ENCODE measurements at places on chromosomes 3 and 15.

DNA sequence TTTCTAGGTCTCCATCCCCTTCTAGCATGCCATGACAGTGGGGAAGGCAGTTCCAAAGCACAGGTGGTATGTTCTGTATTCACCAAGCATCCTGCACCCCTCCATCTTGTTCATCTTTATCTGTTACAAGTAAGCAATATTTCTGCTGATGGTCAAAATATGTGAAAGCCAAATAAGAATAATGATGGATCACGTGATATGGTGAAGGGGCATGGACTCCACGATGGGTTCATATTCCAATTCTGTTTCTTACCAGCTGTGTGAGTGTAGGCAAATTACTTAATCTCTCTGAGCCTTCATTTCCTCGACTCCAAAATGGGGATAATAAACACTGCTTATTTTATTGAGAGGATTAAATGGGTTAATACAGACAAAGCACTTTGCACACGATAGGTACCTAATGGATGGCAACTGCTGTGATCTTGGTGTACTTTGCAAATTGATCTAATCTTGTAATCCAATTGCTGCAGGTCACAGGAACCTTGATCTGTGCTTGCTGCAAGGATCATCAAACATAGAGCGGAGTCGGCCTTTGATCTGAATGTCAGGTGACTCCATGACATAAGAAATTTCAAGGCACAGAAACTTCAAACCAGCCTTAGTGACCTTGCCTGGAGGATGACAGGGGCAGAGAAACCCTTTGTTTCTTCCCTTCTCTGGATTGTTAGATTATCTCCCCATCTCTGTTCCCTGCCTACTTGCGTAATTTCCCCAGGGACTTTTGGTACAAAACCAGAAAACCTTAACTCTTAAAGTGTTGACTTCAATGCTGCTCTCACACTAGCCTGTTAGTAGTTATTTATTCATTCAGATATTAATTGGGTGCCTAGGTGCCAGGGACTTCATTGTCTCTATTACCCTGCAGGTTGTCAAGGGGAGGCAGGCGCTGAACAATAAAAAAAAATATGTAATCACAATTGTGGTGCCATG is 25.8 kb downstream of the SIAH2 start:
- DNase-seq: no peak

DNA sequence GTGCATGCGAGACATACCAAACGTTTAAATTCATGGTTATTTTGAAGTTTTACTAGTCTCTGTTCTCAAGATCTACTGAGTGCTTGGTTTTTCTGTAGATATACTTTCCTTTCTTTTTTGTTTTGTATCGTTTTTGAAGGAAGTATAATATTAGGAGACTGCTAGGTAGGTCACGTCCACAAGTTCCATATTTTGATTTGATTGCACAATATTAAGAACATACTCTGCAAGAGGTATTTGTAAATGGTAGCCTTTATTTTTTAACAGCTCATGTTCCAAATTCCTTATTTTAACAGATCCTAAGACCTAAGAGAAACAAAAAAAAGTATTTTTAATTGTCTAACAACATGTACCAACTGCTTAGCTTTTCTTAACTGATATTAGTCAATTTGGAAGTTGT is 156.7 kb downstream of the SERPINI1 start:
- DNase-seq: no peak

DNA sequence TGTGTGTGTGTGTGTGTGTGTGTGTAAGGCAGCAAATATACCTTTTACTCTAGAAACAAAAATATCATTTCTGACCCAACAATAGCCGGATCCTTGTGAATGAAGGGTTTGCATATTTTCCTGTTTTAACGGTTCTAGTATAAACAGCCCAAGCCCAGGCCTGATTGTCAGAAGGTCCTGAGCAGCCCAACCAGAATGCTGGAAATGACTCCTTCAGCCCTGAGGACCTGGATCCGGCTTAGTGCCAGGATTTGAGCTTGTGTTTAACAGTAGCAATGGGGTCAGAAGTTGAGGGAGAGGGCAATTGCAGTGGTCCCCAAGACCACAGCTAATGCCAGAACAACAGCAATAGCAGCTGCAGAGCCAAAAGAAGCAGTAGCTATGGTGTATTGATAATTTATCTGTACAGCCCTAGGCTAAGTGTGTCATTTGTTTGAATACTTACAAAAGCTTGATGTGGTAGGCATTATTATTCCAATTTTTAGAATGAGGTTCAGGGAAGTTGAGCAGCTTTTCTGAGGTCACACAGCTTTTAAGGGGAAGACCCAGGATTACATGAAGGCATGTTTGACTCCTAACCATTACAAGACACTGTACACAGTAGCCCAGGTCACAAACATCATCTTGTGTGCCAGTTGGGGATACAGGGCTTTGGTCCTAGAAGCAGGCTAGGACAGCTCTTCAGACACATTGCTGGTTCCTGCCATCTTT is 12.8 kb downstream of the FOXL2 start:
- DNase-seq: no peak

DNA sequence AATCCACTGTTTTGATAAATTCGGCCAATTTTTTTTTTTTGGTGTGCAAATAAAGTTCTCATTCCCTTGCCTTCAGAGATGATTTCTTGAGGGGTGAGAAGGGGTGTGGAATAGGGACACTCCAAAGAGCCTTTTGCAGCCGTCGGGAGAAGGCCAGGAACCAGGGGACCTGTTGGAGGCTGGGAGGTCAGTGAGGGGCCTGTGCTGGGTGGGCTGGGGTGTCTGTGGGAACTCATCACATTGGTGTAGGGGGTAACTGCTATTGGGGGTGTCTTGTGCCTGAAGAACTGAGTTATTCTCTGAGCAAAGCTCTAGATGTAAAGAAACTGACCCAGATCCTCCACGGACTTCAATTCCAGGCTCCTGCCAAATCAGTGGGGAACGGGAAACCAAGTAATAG is 13.5 kb upstream of the SKIC8 start:
- DNase-seq: no peak

GRCh38 chr3:157353652-157354051 is 83.0 kb upstream of the PTX3 start:
- no peak for DNase-seq

GRCh38 chr3:183991403-183991802 is 26.3 kb downstream of the ABCC5 start:
- DNase-seq: no peak

GRCh38 chr3:72539856-72540255 is 308.4 kb downstream of the SHQ1 start:
- no peak for DNase-seq

GRCh38 chr3:10955711-10956453 is 36.7 kb upstream of the SLC6A1 start:
- no peak for DNase-seq

DNA sequence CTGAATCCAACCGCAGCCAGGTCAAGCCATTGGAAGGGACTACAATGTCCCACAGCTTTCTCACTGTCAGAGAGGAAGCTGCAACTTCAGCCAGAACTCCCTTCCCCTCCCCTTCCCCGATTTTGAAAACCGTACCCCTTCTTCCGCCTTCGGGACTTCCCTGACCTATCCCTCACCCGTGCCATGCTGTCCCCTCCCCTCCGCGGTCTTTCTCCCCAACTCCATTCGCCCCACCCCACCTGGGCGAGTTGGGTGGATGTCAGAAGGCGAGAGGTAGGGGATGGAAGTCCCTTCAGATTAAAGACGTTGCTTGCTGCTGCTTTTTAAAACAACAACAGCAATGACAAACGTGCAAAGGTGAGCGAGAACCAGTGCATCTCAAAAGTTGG is 723 bp downstream of the CPNE4 start:
- no peak for DNase-seq

GRCh38 chr3:127565711-127566110 is 24.8 kb downstream of the TPRA1 start:
- no peak for DNase-seq

GRCh38 chr3:188839187-188839695 is 332.5 kb upstream of the TPRG1 start:
- DNase-seq: no peak

DNA sequence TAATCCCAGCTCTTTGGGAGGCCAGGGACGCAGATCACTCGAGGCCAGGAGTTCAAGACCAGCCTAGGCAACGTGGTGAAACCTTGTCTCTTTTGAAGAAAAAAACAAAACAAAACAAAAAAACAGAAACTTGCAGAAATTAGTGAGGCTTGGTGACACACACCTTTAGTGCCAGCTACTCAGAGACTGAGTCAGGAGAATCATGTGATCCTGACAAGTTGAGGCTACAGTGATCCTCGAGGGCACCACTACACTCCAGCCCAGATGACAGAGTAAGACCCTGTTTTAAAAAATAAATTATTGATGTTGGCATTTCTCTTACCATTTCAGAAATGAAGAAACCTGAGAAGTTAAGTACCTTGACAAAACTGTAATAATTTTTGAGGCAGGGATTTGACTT is 44.6 kb upstream of the CCNB2 start:
- no peak for DNase-seq

DNA sequence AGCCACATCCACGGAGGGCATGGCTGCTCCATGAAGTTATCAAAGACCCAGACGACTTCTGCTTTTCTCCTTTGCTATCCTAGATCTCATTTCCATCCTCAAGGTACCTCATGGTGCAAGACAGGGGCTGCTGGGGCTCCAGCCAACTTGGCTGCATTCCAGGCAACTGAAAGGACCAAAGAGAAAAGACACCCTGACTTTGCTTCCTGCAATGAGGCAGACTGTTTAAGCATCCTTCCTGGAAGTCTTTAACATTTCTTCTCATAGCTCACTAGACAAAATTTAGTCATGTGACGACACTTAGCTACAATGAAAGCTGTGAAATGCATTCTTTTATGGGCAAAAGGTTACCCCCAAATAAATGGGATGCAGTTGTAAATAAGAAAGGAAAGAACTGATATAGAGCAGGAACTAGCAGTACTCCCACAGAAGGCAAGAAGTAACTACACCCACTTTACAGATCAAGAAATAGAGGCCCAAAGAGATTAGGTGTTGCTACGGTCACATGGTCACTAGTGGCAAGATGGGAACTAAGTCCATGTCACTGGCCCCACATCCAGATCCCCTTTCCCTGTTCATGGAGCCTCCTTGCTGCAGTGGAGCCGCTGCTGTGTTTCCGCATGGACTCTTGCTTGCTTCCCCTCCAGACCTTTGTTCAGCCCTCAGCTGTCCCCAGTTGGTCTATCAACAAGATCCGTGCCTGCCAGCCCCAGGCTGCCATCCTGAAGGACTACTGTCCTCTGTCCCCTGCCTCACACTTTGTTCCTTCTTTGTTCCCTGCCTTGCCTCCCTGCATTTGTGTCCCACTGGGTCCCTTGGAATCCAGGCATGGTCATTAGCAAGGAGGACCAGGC is 107.0 kb downstream of the XXYLT1 start:
- DNase-seq: no peak

DNA sequence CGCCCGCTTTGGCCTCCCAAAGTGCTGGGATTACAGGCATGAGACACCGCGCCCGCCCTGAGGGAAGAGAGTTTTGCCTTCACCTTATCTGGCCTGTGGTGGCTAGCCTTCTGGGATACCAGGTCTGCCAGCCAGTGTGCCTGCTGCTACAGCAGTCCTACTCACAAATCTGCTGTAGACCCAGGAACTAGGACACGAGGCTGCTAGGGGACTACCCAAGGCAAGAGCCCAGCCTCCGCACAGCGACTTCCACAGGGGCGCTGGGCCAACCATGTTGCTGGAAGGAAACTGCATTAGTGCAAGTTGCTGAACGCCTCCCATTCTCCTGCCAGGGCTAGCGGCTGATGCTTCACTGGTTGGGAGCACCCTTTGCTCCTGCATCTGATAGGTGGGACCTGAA is 53.7 kb downstream of the DHX30 start:
- no peak for DNase-seq

- DNase-seq: no peak
Observed at GRCh38 chr15:25415217-25415616, 23.6 kb downstream of the UBE3A start.

DNA sequence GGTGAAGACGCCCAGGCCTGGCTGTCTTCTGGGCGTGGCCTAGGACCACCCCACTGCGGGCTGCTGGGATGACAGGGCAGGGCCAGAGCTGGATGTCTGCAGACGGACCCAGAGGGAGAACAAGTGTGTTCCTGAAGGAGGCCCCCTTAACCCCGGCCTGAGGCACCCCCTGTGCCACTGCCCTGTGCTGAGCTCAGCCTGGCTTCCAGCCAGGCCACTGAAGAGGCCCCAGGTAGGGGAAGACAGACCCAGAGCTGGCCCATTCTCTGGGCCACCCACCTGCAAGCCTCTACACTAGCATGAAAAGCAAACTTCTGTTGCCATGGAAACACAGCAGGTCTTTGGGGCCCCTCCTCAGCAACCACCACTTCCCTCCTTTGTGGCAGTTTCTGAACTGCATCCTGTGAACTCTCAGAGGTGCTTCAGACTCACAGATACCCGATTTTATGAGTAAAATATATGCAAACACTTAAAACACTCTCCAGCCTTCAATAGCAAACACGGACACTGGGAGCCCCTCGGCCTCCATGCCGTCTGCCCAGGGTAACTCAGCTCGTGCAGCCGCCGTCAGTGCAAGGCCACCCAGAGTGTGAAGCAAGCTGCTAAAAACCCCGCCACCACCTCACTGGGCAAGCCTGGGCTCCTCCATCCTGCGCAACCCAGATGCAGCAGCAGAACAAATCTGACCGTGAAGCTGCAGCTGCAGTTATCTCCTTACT is 42.5 kb downstream of the CMTM6 start:
- DNase-seq: peak; percentile 73

DNA sequence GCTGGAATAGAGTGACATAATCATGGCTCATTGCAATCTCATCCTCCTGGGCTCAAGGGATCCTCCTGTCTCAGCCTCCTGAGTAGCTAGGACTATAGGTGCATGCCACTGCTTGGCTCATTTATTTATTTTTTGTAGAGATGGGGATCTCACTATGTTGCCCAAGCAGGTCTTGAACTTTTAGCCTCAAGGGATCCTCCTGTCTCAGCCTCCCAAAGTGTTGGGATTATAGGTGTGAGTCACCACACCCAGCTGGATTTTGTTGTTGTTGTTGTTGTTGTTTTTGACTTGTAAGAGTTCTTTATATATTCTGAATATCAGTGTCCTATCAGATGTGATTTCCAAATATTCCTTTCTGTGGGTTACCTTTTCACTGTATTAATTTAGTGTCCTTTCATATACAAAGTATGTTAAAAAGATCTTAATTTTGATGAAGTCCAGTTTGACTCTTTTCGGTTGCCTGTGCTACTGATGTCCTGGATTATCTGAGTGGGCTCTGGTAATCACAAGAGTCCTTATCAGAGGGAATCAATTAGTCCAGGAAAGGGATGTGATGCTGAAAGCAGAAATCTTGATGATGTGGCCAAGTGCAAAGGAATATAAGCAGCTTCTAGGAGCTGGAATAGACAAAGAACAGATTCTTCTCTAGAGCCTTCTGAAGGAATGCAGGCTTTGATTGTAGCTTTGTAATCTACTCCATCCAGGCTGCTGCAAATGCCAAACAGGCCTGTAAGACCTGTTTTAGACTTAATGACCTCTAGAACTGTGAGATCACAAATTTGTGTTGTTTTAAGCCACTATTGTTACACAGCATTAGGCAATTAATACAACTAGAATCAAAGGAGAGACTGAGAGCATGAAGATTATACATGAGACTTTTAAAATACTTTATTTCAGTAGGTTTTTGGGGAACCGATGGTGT is 30.2 kb downstream of the NCK1 start:
- DNase-seq: no peak

Data from activated T-cell treated with anti-CD3 and anti-CD28 coated beads, Interleukin-2, amount 50 U/mL, for 1 hour (primary cell).